Activated CD4-positive, alpha-beta T cell treated with anti-CD3 and anti-CD28 coated beads for 24 hours (primary cell): ENCODE measurements at places on chromosomes 7 and 10.

DNA sequence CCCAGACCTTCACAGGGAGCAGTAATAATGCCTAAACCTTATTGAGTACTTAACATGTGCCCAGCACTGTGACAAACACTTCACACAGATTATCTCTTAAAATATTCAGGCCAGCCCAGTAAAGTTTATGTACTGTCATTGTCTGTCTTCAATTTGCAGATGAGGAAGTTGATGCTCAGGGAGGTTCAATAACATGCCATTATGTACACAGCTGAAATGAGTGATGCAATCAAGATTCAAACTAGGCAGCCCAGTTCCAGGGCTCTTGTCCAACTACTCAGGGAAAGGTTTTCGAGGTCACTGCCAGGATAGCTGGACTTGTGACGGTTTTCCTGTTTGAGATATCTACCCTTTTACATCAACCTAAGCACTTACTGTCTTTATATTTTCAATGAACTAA, 56.1 kb downstream of the AUTS2 start:
- DNase-seq = no peak

DNA sequence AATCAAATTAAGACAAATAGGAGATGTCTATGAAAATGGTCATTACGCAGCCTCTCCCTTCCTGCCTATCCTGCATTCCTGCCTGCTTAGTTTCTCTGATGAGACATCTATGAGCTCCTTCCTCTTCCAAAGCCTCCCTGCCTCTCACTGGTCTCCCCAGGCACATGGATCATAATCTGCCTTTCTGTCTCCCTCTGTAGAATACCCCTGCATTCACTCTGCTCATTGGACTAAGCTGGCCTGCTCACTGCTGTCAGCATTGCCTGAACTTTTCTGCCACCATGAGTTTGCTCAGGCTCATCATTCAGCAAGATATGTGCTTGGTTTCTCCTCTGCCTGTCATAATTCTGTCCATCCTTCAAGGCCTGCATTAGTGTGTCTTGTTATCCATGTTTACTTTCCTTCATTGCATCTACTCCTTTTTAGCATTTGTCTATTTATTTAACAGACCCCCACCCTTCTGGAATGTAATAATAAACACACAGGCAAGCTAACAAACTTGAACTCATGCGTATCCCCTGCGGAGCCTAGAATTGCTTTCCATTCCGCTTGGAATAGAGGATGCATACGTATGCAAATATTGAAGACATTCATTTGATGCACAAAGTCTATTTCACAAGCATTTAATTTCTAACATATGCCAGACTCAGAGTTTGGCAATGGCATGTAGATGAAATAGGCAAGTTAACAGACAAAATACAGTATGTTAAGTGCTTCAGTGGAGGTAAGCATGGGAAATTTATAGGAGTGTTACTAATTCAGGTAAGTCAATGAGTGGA, 88.3 kb downstream of the PTPRZ1 start:
- no peak for DNase-seq

DNA sequence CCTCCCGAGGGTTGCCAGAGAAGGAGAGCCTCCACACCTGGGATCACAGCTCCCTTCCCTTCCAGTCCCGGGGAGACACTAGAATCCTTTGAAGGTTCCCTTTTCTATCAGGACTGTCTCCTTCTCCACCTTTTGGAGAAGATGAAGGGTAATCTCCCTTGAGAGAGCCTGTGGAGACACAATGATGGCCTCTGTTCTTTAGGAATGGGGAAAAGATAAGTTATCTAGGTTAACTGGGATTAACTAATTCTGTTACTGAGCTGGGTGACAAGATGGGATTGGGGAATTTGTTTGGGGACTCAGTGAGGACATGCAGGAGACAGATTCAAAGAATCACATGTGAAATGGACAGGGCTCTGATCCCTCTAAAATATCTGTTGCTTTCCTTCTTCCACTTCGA, 181.1 kb upstream of the BMPER start:
- no peak for DNase-seq

- DNase-seq = no peak
Observed at GRCh38 chr7:33904681-33905388, 504 bp upstream of the BMPER start.

- DNase-seq = no peak
Observed at GRCh38 chr10:121771966-121772365, 155.9 kb downstream of the ATE1 start.

GRCh38 chr7:63067897-63068585, 930.6 kb upstream of the ZNF722 start:
- DNase-seq = no peak

DNA sequence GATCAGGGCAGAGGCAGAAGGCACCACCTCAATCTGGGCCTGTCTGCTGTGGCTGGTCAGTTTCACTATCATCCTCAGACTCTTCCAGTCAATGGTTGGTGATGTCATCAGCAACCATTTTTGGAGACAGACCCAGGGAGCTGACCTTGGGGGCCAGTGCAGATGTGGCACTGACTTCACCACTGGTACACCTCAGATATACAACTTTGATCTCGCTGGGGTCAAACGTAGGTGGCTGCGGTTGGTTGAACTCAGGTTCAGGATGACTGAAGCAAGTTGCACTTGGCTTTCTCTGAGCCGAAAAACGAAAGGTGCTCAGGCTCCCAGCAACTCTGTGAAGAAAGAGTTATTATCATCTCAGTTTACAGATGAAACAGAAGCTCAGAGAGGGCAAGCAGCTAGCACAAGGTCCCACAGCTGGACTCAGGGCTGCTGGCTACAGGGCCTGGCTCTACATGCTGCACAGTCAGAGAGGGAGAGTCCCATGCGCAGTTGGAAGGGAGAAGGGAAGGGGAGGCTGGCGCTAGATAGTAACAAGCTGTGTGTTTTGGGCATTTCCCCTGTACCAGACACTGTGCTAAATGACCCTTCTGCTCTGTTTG, 27.2 kb downstream of the ANKRD16 start:
- no peak for DNase-seq

DNA sequence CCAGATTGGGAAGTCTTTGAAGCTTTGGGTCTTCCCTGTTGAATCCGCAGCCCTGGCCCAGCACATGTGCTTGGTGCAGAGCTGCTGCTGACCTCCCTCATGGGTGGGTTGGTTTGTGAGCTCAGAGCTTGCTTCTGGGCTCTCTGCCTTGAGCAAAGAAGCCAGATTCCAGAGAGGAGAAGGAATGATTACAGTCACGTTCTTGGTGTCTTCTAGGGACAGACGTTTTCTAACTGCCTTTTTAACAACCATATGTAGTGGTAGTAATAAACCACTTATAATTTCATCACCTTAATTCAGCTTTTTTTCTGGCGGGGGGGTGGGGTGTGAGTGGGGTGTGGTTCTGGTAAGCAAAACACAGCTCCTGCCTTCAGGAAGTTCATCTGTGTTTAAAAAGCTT, 39.5 kb downstream of the LRMDA start:
- no peak for DNase-seq

DNA sequence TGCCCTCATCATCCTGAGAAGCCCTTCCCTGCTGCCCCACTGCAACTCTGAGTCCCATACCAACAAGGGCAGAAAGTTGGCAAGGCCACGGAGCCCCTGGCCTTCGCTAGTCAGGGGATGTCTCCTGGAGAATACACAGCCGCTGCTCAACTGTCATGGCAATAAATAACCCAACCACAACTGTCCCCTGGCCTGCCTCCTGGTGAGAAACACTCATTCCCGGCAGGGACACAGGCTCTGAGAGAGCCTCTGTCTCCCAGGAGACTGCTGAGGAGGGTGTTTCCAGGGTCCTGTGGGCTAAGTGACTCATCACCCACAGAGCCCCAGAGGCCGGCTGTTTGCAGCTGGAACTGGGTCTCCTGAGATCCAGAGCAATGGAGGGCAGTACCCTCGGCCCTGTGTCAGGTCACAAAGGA, 354.1 kb downstream of the TNS3 start:
- no peak for DNase-seq

GRCh38 chr10:58220769-58221451, 46.8 kb downstream of the IPMK start:
- DNase-seq = no peak

GRCh38 chr10:5546891-5547680, 22.3 kb downstream of the CALML3 start:
- DNase-seq = no peak

DNA sequence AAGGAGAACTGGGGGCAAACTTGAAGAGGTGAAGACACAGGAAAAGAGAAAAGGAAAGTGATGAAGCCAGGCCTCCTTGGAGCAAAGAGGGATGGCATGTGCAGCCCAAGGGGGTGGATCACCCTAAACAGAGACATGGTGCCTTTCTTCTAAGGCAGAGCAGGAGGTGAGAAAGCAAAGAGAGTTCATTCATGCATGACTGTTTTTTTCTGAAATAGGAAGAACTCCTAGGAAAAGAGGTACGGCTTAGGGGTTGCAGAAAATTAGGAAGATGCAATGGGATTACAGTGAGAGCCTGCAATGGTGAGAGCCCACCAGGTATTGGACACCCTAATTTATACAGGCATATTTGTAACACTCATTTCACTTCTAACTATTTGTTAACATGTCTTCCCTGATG, 15.9 kb downstream of the ITGB1 start:
- DNase-seq = no peak

- DNase-seq = no peak
Observed at GRCh38 chr7:71329030-71329660, 197.2 kb downstream of the GALNT17 start.
